ENCODE measurements at places on chromosomes 13 and 19.

DNA sequence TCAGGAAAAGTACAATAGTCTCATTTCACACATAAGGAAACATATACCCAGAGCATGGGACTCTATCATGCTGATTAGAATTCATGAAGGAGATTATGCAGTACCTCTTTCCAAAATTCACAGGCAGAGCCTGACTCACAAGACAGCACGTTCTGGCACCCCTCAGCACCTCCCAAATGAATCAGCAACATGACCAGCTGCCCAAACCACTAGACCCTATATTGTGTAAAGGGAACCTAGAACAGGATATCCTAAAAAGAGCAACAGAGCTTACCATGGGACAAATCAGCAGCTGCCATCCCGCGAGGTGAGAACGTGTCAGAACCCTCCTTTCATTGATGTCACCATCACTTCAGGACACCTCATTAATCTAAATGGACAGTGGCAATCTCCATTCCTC lies 2.5 kb downstream of the ZNF426 start:
- no peak for DNase-seq

DNA sequence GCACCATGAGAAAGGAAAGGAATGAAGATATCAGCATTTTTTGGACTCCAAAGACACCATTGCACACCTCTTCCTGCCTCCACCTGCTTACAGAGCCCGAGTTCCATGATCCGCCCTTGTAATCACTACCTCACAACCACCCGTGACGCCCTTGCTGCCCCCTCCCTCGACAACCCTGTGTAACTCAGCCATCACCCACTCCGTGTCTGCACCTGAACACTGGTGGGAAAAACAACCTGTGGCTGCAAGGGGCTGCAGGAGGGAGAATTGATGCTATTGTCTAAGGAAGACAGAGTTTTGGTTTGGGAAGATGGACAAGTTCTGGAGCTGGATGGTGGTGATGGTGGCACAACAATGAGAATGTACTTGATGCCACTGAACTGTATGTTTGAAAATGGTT lies 27.0 kb downstream of the ZIC5 start:
- no peak for DNase-seq

GRCh38 chr19:11942843-11943108 lies 17.9 kb downstream of the ZNF700 start:
- no peak for DNase-seq

GRCh38 chr13:39776439-39776838 lies 121.0 kb downstream of the COG6 start:
- peak; percentile 13 for DNase-seq

- DNase-seq, result no peak
Measured at GRCh38 chr13:29140277-29140676, 320.1 kb downstream of the MTUS2 start.

DNA sequence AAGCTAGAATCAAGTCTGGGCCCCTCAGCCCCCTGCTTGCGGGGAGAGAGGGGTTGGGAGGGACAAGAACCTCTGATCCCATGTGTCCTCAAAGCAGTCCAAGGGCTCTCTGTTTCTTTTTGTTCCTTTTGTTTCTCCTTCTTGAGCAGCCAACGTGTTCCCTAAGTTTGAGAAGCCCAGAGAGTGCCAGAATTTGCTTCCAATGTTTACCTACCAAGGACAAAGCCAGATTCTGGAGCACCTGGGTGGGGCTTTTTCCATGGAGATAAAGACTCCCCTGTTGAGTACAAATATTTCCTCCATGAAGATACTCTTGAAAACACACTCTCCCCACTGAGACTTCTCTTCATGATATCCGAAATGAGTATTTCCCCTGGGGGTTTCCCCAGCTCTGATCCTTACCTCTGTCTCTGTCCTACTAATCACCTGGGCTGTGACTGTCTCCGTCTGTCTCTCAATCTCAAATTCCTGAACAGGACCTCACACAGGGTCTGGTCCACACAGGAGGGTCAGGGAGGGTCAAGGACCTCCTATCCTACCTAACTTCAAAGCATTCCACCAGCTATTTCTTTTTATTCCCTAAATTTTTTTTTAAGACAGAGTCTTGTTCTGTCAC lies 27.4 kb downstream of the CD177 start:
- no peak for DNase-seq

DNA sequence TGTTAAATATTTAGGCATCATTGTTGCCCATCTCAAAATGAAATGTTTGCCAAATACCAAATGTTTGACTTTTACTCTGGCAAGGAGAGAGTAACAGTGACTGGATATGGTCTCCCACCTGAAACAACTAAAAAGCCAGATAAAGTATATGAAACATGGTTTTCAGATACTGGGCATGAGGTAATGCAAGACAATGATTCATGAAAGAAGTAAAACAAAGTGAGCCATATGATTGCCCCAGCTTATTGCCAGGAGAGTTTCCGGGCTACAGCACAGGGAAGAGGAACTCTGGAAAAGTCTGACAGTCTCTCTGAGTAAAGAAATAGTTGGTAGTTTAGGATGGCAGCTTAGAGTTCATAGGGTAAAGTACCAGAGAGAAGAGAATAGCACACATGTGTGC lies 354.6 kb downstream of the DNAJC15 start:
- DNase-seq, result peak; percentile 47

GRCh38 chr13:96499656-96500055 lies 409.7 kb downstream of the HS6ST3 start:
- DNase-seq, result no peak

DNA sequence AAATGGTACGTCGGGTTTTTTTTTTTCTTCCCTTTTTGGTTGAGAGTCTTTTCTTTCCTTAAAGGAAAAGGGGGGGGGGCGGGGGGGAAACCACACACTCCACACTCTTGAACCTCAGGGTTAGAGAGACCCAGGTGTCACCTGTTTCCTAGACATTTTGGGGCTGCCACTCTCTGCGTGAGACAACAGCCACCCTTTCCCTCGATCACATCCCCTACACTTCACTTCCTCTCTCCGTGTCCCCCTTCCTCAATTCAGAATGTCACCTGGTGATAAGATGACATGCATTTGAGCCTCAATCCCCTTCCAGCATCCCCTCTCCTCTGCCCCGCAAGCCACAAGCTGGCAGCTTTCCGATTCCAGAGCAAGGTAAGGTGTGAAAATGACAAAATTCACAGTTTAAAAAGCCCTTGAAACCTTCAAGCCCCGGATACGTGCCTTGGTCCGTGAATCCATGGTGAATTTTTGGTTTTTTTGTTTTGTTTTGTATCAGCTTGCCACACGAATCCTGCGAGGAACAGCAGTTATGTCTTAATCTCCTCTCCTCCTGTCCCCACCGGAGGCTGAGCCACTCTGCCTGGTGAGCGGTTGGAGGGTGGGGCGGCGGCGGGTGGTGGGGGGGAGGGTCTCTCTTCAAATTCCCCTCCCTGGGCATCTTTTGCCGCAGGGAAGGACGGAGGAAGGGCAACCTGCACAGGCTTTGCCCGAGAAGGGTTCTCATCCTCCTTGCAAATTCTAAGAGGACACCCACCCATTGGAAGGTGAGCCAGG lies 4.2 kb downstream of the PTPRS start:
- no peak for DNase-seq

GRCh38 chr13:97648881-97649224 lies 214.9 kb downstream of the RAP2A start:
- no peak for DNase-seq

DNA sequence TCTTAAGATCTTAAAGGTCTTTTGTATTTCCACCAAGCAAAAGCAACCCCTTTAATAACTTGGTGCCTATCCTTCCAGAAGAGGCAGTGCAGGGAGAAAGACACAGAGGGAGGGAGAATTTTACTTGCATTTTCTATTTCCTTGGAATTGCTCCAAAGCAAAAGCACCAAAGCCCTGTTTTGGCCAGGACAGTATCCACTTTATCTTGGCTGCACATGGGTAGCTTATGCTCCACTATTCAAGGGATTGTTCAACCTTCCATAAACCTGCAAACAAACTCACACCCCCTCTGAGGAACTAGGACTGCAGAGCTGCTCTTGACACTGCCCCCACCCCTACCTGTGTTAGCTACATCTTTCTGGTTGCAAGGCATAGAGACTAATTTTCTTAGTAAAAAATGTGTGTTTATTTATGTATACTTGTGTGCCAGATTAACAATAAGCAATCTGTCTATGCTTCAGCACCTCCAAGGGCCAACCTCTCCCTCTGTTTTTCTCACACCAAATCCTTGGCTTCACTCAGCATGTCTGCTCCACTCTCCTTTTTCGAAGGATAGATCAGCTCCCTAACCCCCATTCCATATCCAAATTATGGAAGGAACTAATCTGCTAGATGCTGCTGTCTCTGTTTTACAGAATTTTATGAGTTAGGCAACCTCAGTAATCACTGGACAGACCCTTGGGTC lies 68.1 kb upstream of the KLF12 start:
- no peak for DNase-seq

Data from stromal cell of bone marrow (primary cell).